ENCODE measurements at places on chromosomes 5 and 9. TPM values are rescaled to one million over a fixed set of nuclear protein-coding genes. Genes with fewer than 3 reads are reported as not detected.

Gene NEUROG1
- not detected for total RNA-seq

DNA sequence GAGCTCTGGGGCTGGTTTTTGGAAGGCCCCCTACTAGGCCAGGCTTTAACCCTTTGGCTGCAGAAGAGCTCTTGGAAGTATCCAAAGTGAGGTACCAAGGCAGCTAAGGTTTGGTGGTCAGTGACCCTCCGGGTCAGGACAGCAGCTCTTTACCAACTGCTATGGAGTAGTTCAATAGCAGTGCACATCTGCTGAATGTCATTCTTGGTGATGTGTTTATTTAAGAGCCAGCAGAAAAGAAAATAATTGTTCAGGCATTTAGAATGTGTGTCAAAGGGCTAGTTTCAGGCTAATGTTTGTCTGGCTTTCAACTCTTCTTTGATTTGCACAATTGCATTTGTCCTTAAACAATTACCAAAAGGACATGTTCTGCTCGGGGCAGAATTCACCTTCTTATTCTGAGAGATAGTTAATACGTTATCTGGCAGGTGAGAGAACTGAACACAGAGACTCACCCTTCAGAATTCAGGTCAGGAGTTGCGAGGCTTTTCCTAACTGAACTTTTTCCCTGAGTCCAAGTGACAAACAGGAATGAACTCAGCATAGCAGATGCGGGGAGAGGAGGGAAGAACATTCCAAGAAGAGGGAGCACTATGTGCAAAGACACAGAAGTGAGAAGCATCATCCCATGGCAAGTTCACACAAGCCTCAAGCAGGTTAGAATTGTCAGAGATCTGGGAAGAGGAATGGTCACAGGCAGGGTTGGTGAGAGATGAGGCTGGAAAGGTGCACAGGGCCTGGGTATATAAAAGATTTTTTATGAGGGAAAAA lies 556.7 kb upstream of the TLE4 start:
- no peak for DNase-seq

Gene BRINP1
- not detected for total RNA-seq

Gene SPRY4
- 27.9 TPM for total RNA-seq

DNA sequence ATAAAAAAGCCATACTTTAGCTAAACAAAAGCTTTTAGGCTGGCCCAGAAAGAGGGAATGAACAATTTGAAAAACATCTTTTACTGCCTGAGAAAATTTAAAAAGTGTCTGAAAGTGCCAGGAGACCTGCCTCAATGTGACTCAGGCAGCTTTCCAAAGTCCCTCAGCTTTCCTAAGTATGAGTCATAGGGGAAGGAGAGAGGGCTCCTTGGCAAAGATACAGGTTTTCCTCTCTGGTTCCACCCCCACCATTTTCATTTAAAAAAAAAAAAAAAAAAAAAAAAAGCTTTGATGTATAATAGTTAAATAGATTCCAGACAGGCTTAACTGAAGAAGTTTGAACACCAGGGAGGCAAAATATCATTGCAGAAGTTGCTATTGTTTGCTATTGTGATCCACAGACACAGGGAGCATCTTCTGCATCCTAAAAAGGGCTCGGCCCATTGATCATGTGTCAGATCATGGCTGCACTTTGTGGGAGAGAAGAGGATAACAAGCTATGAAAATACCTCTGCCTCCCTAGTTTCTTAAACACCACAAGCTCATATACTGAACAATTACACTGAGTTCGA lies 71.5 kb downstream of the MRPS27 start:
- DNase-seq, result peak; percentile 88

GRCh38 chr9:92349771-92350739 lies 24.3 kb downstream of the CENPP start:
- DNase-seq, result no peak

Measured in HT1080 (cell line).